ENCODE measurements at places on chromosomes 4 and X. TPM values are rescaled to one million over a fixed set of nuclear protein-coding genes. Genes with fewer than 3 reads are reported as not detected.

The HTR2C gene
- total RNA-seq = not detected

The PPEF2 gene
- total RNA-seq = not detected

The NFXL1 gene
- total RNA-seq = 3.8 TPM

The NALF2 gene
- total RNA-seq = 46.3 TPM

The PLAC8 gene
- 0.75 TPM for total RNA-seq

The ATP8A1 gene
- total RNA-seq = 19.3 TPM

The PAGE2B gene
- not detected for total RNA-seq

The CT45A2 gene
- not detected for total RNA-seq

The IBSP gene
- total RNA-seq = not detected

The SUPT20HL2 gene
- not detected for total RNA-seq

The CENPE gene
- total RNA-seq = 0.40 TPM

The SAGE1 gene
- total RNA-seq = not detected

The OCIAD1 gene
- total RNA-seq = 121 TPM

The VEGFD gene
- total RNA-seq = 23.7 TPM

The CYSLTR1 gene
- 0.81 TPM for total RNA-seq

The BMPR1B gene
- 1.4 TPM for total RNA-seq

The SRPX gene
- 36.1 TPM for total RNA-seq
